ENCODE measurements at places on chromosomes 7 and 10.

- peak; percentile 12 for DNase-seq
Measured at GRCh38 chr7:93981480-93981874, 22.7 kb downstream of the BET1 start.

GRCh38 chr10:96494694-96495093, 19.0 kb downstream of the TLL2 start:
- DNase-seq = no peak

DNA sequence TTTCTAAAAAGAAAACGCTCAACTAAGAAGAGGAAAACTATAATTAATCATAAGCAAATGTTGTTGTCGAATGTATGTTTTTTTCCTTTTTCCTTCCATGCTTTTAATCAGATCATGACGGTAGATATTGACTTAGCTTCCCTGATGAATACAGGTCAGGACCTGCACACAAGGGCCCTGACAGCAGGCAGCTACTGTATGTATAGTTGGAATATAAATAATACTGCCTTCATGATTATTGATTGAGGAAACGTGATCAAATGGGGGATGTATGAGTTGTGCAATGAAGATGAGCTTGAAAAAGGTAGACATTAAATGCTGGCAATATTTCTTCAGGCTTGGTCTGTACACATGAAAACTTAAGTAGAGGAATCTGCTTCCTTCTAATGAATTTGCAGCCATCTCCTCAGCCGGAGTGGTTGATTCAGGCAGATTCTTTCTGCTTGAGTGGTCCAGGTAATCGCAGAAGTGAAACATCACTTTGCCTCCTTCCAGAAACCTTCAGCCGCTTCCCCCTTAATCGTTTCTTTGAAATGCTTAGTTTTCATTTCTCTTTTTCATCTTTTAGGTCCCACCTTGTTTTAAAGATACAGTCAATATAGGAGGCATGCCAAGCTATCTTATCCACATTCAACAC, 656.5 kb downstream of the SDK1 start:
- DNase-seq = no peak

DNA sequence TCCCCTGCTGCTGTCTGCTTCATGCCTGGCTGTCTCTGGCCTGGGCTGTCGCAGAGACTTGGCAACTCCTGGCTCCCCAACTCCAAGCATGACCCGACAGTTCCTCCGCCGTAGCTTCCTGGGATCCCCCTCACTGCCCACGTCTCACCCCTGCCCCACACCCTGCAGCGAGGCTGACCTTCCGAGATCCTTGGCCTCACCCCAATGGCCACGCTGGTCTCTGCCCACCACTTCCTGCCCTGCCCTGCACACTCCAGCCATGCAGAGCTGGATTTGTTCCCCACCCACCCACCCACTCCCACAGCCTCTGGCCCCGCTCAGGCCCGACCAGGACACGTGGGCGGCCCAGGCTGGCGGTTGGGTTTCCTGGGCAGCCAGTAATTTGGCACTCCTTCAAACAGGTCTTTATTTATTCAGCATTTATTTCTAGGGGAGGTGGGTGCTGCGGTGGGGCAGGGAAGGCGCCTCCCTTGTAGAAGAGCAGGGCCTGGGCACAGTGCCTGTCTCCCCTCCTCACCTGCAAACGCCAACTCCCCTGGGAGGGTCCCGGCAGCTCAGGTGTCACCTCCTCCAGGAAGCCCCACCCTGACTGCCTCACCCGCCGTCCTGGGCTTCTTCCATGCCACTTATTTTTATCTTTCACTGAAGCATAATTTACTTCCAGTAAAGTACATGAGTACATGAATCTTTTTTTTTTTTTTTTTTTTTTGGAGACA, 25.5 kb downstream of the GTF2IRD1 start:
- DNase-seq = peak; percentile 19

DNA sequence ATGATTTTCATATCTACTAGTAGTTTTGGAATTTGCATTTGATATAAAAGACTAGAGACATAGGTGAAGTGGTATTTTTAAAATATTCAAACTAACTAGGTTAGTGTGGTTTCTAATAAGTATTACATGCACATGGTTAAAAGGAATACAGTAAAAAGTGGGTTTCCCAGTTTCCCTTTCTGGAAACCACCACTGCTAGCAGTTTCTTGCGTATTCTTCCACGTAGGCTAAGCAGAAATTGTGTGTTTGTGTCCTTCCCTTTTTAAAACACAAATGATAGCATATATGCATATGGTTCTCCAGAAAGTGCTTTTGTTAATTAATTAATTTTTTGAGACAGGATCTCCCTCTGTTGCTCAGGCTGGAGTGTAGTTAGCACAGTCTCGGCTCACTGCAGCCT, 15.4 kb downstream of the NRF1 start:
- DNase-seq = no peak

DNA sequence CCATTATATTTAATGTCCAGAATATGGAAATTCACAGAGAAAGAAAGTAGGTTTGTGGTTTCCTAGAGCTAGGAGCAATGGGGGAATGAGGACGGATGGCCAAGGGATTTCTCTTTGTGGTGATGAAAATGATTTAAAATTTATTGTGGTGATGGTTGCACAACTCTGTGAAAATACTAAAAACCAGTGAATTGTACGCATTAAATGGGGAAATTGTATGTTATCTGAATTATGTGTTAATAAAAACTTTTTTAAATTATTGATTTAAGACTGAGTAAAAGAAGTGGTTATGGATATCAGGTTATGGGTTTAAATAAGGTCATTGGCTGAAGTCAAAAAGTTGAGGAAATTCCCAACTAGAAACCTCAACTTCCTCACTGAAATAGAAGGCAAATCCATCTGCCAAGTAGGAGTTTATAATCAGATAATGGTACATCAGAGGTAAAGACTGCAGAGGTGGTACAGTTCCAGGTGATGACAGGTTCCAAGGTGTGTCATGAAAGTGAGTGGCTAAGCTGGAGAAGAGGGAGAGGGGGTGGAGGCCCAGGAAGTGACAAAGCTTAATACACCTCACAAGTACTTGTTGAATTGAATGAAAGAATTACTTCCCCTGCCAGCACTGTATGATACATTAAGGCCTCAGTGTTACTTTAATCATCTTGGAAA, 68.9 kb upstream of the CCDC71L start:
- no peak for DNase-seq

DNA sequence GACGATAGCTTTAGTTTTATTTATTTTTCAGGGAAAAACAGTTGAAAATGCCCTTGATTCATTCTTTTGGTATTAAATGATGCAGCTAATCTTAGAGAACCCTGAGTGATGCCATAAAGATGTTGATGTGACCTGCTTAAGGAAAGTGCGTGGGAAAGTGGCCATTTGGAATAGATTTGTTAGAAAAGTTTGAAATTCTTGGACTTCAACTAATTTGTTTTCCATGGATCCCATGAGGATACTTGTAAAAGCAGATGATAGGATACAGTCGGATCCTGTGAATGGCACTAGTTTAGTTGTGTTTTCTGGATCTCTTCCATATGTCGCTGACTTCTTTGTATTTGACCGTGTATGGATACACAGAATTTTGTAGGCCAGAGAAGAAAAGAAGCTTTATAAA, 69.0 kb downstream of the SEPTIN7 start:
- peak; percentile 36 for DNase-seq

GRCh38 chr10:103799341-103799740, 56.0 kb downstream of the SH3PXD2A start:
- DNase-seq = no peak

- DNase-seq = no peak
Measured at GRCh38 chr7:28623863-28624262, 211.5 kb downstream of the CREB5 start.

GRCh38 chr7:123823898-123824753, 20.8 kb upstream of the HYAL4 start:
- DNase-seq = no peak

DNA sequence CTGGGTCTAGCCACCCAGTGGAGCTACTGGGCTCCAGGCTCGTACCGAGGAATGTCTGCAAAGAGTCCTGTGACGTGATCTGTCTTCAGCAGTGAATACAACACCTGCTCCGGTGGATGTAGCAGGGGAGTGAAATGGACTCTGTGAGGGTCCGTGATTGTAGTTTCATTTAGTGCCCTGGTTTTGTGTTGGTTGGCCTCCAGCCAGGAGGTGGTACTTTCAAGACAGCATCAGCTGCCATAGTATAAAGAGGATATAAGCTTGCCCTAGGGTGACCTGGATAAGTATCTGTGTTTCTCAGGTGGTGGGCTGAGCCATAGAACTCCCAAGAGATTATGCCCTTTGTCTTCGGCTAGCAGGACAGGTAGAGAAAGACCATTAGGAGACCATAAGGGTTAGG, 24.6 kb upstream of the WNT2 start:
- no peak for DNase-seq

- DNase-seq = peak; percentile 75
Measured at GRCh38 chr7:48094861-48095293, 5.8 kb downstream of the UPP1 start.

- DNase-seq = no peak
Measured at GRCh38 chr10:30176776-30177533, 117.6 kb upstream of the JCAD start.

GRCh38 chr10:36281831-36282331, 639.8 kb upstream of the FZD8 start:
- DNase-seq = peak; percentile 18

GRCh38 chr7:94031865-94032264, 27.7 kb upstream of the BET1 start:
- no peak for DNase-seq

DNA sequence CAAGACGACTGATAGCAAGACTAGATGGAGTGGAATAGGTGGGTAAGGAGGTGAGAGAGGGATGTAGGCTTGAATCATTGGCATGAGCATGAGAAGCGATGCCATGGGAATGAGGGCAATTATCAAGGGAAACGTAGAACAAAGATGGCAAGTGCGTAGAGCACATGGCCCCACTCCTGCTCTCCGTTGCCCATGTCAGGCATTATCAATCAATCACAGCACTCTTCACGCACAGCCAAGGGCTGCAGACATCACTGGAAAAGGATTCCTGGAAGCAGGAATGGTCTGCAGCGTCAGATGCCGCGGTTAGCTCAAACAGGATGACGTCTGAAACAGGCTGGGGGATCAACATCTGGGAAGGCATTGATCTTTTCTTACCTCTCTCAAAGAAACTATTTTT, 25.6 kb upstream of the GALNTL5 start:
- DNase-seq = no peak

DNA sequence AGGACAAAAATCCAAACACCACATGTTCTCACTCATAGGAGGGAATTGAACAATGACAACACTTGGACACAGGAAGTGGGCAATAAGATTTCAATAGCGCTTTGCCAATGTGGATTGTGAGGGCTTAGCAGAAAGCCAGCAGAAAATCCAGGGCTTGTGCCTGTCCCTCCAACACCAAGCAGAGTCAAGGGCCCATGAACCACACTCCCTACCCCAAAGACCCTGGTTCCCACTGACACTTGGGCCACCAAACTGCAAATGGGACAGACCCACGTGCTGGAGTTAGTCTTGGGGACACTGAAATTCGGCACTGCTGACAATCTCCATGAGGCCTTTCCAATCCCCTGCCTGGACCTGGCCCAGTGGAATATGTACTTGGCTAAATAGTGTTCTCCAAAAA, 67.0 kb downstream of the GRID1 start:
- DNase-seq = no peak

DNA sequence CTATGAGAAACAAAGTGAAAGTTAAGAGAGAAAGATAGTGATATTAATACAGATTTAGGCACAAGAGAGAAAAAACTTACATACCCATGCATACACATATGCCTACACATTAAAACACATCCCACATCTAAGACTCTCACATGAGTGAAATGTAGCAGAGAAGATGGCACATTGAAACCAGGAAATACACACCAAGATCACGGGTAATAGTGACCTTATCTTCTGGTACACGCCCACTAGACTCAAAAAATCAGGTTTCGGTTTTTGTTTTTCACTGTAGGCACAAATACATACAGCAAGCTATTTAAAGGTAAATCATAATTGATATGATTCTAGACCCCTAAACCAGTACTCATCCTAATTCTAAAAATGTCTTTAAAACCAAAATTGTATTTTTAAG, 225.2 kb upstream of the TAC1 start:
- no peak for DNase-seq

- no peak for DNase-seq
Measured at GRCh38 chr10:132036153-132036886, 29.4 kb upstream of the JAKMIP3 start.

GRCh38 chr10:50512214-50512595, 111.6 kb downstream of the SGMS1 start:
- DNase-seq = peak; percentile 22

GRCh38 chr10:6342096-6342685, 139.5 kb downstream of the PFKFB3 start:
- DNase-seq = no peak

DNA sequence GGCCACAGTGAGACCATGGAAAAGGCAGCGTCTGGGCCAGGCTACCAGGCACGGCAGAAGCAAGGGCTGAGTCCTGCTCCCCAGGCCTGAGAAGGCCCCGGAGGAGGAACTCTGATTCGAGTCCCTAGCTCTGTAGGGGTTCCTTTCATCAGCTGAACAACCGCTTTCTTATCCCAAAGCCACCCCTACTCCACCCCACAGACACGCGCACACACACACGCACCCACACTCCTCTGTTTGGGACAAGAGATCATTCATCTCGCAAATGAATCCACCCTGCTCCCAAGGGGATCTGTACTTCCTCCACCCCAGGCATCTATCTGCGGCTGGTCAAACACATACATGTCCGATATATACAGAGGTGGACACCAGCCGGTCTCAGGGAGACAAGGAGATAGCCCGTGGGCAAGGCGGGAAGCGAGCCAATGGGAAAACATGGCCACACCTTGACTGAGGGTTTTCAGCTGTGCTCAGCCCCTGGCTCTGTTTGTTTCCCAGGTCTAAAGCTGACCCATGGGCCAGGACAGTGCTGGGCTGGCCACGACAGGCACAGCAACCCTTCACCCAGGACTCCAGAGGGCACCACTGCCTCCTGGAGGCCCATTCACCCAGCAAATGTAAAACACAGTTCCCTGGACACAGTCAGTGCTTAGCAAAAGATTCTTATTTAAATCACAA, 7.3 kb downstream of the ZCCHC24 start:
- no peak for DNase-seq

DNA sequence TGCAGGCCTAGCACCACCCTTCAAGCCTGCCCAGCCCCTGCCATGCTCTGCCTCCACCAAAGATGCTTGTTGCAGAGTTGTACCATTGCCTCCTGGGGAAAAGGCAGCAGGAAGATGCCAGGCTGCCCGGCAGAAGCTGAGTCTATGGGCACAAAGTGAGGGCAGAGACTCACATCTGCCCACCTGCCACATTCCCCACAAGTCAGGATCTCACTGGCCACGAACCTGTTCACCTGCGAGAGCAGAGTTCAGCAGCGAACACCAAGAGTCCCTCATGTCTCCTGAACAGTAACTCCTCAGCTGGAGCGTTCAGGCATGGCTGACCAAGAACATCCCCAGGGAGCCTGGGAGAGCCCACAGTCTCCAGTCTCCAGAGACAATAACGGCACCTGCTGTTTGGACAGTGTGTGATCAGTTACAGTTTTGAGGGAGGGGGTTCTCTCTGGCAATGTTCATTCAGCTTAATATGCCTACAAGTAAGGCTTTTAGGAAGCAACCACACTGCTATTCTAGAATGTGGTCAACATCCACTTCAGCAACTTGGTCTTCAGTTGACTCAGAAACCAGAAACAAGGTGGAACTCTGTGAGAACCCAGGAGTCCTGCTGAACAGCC, 78.5 kb downstream of the GRID1 start:
- no peak for DNase-seq
